ENCODE measurements at places on chromosomes 4 and X.

DNA sequence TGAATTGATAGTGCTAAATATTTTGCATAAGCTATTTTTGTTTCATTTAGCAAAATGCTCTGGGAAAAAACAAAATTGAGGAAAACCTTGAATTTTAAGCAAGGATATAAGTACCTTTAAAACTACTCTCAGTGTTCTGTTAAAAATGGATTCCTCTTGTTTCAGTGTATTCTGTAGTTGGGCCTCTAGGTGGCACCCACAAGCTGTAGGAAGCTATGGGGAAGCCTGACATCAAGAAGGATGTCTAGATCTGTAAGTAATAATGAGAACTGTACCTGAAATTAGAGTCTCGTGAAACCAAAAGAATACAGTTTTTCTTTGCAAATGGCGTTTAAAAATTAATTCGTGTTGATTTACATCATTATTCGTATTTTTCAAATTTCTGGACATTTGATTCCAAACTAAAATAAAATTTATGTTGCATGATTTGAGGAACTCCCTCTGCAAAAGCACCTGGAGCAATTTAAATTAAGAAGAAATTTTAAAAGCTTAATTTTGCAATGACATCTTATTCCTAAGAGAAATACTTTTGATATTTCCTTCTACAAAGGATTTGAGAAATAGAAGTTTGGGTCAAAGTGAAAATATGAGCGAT lies 51.2 kb downstream of the TMPRSS11E start:
- DNase-seq = peak; percentile 46

GRCh38 chrX:100208076-100208475 lies 202.0 kb downstream of the PCDH19 start:
- DNase-seq = no peak

DNA sequence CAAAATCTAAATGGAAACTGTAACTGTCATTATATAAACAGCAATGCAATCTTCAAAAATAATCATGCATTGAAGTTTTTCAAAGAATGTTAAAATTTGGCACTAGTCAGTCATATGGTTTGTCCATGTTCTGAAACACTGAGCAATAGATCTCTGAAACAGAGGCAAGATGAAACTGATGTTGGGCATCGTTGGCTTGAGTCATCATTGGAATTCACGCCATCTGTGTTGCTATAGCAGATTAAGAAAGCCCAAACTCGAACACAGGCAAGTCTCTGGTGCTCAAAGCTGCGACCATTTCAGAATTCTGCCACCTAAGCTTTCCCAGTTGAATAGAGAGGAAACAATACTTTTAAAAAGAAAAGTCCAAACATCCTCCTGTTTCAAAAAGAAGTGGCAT lies 114.1 kb upstream of the PPARGC1A start:
- no peak for DNase-seq

DNA sequence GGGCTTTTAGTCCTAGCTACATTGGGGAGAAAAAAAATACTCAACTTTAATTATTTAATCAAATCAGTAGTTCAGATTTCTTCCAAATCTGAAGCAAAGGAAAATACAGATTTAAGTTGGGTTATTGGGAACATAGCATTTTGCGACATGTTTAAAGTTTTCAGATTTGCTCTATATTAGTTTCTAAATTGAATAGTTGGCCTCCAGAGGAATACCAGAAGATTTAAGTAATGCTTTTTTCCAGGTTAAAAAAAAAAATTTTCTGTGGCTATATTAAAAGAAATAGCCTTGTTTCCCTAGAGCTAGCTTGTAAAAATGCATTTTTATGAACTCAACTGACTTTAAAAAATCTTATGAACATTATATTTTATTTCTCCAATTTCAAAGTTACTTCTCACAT lies 115.9 kb downstream of the DDX53 start:
- no peak for DNase-seq

DNA sequence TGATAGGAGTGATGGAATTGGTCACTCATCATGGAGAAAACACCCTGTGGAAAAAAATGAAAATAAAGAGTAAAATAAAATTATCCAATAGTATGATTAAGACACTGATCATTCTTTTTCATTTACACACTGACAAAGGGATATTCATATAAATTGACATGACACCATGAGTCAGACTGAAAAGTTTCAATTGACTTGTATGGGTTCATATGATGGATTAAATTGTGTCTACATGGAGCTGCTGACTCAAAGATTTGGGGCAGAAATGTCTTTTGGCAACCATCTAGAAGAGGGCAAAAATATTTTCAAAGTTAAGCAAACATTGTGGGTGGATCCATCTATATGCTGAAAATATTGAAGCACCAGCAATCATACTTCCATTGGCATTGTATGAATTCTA lies 153.4 kb upstream of the PPP3CA start:
- no peak for DNase-seq

DNA sequence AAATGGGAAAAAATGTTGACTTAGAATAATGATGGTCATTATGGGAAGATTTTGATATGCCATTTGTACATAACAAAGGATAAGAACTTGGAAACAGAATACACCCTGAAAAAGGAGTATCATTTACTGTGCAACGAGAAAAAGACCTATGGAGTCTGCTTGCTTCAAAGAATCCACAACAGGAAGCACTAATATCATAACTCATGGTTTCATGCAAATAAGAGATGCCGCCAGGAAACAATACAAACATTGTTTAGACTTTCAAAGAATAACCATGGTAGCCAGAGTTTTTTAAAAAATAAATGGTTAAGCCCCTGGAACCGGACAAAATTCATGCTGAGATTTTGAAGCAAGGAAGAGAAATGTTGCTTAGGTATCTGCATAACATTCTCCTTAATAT lies 139.9 kb upstream of the ETNPPL start:
- no peak for DNase-seq

- DNase-seq = no peak
Observed at GRCh38 chr4:153063490-153063889, 127.4 kb downstream of the FHDC1 start.

- DNase-seq = no peak
Observed at GRCh38 chrX:68915778-68916177, 87.0 kb downstream of the EFNB1 start.

DNA sequence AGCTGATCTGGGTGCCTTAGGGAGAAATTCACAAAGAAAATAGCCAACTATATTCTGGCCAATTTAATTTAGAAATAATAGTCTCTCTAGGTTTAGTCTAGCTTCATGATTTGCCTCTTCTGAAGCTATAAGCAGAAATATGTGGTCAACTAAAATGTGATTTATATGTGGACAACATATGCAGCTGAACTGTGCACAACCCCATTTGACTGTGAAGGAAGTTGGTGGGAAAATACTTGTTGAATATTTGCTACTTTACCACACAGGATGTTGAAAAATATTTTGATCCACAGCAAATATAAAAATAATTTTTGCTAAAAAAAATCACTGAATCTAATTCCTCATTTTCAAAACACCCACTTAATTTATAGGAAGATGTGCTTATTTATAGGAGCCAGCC lies 15.7 kb upstream of the RNF128 start:
- no peak for DNase-seq

DNA sequence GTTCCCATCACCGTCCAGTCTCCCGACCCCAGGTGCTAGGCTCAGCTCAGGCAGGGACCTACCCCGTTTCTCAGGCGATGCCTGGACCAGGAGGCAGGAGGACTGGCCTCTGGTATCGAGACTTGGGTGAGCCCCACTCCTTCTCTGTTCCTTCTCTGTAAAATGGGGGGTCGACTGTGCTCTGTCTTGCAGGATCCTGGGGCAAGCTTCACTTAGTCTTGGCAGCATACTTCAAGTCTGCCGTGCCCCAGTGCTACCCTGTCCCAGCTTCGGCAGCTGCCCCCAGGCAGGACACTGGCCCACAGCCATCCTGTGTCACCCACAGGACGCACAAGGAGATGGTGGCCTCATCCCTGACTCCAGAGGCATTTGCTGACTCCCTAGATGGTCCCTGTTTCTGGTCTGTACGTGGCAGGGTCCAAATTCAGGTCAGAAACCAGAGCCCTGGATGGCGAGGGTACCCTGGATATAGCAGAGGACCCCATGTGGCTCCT lies 7.0 kb upstream of the HAUS7 start:
- DNase-seq = no peak

DNA sequence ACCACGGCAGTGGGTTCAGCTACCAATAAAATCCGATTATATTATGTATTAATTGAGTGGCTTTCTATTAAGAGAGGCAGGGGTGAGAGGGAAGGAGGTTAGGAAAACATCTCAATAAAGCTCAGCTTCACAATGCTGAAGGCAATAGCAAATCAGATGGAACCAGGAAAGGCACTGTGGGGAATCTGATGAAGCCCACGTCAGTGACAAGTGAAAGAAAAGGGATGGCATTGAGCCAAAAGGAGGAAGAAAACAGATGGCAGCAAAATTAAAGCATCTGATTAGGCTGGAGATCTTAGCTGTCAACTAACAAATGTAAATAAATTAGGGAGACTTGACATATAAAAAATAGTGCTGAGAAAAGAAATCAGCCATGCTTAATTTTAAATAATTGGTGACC lies 180.9 kb downstream of the RASL11B start:
- no peak for DNase-seq

DNA sequence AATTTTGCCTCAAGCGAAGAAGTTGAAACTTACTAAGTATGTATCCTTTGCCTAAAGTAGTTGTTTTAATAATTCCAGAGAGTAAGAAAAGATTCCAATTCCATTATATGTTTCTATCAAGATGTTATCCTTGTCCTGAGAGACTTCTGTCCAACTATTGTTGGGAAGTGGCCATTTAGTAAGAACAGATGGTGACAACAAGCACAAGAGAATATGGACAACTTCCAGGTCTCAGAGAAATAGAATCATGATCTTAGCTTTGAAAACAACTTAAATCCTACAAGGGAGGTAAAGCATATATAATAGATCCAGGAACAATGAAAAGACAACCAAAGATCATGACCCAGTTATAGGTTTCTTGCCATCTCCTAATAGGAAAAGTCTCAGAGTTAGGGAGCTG lies 486.6 kb upstream of the PCDH10 start:
- DNase-seq = no peak

- DNase-seq = no peak
Observed at GRCh38 chr4:7333801-7334421, 100.8 kb downstream of the PSAPL1 start.

GRCh38 chr4:128358913-128359279 lies 71.3 kb upstream of the PGRMC2 start:
- no peak for DNase-seq

GRCh38 chr4:28254003-28254402 lies 1393.4 kb downstream of the STIM2 start:
- no peak for DNase-seq

Measured in HEK293T (cell line).